ENCODE measurements at places on chromosomes 2 and 18.

DNA sequence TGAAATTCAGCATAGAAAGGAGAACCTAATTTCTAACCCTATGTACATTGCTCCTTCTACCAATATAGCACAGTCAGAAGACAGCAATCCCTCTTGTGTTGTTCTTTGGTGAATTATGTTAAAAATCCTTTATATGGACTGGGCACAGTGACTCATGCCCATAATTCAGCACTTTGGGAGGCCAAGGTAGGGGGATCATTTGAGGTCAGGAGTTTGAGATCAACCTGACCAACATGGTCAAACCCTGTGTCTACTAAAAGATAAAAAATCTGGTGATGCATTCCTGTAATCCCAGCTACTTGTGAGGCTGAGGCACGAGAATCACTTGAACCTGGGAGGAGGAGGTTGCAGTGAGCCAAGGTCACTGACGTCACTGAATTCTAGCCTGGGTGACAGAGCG, 195.6 kb downstream of the TMX3 start:
- peak; percentile 53 for DNase-seq

GRCh38 chr2:241534293-241534692, 24.3 kb upstream of the BOK start:
- DNase-seq, result no peak

DNA sequence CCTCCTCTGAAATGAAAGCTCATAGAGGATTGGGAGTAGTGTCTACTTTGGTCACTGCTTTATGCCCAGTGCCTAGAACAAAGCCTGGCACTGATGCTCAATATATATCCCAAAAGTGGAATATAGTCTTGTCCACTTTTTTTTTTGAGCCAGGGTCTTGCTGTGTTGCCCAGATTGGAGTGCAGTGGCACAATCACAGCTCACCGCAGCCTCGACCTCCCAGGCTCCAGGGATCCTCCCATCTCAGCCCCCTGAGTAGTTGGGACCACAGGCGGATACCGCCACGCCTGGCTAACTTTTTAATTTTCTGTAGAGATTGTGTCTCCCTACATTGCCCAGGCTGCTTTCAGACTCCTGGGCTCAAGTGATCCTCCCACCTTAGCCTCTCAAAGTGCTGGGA, 3.8 kb downstream of the FKBP7 start:
- DNase-seq, result no peak

DNA sequence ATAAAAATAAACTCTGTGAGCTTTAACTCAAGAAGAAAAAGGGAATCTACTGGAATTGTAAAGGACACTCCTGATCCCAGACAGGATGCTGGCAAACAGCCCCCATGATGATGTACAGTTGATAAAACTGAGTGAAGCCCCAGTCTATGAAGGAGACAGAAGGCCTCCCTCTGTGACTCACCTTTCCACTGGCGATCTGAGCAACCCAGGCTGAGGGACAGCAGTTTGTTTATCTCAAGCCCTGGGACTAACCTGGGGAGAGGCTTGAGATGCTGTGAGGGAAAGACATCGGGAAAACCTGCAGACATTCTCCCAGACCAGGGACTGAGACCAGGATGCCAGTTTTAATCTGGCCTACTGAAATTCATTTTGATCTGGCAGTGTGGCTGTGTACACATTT, 104.5 kb upstream of the CDH2 start:
- DNase-seq, result no peak

GRCh38 chr2:7073901-7074300, 156.7 kb downstream of the RNF144A start:
- DNase-seq, result no peak

GRCh38 chr2:50535256-50535655, 496.7 kb downstream of the NRXN1 start:
- no peak for DNase-seq

GRCh38 chr2:168314236-168314635, 66.8 kb upstream of the STK39 start:
- DNase-seq, result no peak

GRCh38 chr2:64863097-64863820, 125.9 kb upstream of the SLC1A4 start:
- no peak for DNase-seq

DNA sequence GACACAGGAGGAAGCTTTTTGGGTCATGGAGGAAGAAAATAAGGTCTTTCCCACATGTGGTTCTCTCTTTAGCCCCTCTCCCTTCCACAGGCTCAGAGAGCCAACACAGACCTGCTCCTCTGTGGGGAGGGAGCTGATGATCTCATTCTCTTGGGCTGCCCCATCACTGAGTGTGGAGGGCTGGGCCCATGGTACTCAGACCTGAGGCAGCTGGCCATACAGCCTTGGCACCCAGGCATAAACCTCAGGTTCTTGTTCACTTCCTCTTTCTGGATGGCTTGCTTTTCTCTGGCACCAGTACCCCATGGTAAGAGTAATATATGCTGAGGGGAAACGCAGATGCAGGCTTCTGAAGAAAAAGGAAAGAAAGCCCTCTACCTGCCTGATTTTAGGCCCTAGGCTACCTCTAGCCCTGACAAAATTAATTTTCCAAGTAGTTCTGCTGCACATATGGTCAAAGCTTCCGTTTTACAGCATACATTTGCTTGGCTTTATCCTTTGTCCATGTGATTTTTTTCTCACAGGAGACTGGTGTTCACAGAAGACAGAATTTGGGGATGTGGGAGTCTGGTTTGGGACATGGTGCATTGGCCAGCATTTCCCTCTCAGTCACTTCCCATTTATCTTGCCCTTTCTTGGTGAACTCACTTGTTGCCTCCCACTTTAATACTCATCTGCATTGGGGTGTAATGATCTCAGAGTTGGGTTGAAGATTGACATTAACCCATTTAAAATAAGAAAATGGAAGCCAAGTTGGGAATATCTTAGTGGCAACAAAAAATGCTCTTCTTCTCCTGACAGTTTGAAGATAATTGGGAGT, 11.1 kb downstream of the DHRS9 start:
- no peak for DNase-seq

GRCh38 chr2:67896076-67896475, 166.7 kb downstream of the C1D start:
- DNase-seq, result no peak

- no peak for DNase-seq
These were observed 67.0 kb downstream of the EIF5B start for GRCh38 chr2:99404039-99404796.

GRCh38 chr18:45104049-45104395, 423.3 kb downstream of the SETBP1 start:
- DNase-seq, result no peak

DNA sequence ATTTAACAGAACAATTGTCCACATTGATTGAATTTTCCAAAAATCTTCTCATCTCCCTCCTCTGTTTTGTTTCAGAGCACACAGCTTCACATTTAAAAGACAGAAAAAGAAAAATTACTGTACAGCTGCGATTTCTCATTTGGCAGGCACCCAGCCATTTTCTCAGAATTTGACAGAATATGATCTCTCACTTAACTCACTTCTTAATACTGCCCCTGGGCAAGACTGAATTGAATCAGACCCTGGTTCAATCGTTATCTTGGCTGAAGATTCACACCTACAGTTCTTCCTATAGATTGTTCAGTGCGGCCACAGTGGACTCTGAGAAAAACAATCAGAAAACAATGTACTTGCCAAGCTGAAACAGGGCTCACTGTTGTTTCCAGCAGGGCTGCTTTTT, 90.2 kb upstream of the LHCGR start:
- peak; percentile 40 for DNase-seq

- DNase-seq, result peak; percentile 68
These were observed 155.2 kb downstream of the SH3BP4 start for GRCh38 chr2:235106874-235107639.

- DNase-seq, result no peak
These were observed 157.4 kb downstream of the SOX11 start for GRCh38 chr2:5849562-5849961.

DNA sequence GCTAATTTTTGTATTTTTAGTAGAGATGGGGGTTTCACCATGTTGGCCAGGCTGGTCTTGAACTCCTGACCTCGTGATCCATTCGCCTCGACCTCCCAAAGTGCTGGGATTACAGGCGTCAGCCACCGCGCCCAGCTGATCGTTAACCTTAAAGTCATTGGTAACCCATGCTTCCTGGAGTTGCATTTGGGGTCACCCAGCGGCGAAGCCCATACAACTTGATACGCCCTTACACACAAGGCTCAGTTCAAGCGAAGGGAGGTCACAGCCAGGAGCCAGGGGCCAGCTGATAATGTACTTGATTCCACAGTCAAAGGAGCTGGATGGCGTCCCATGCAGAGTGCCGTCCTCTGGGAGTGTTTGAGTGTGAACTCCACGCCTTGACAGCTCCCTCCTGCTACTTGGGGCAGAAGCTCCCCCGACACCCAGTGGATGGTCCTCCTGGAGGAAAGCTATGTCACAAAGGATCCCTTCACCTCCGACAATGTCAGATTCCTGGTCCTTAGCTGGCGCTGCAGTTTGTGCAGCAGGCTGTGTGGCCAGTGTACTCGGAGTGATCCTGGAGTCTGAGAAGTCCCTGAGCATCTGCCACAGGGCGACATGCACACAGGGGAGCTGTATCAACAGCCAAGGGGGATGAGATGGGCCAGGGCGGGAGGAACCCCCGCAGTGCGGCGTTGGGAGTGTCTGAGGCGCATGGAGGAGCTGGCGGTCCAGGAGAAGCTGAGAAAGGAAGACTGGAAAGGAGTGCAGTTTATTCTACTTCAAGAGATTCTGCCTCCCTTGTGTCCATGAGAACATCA, 7.9 kb downstream of the CLHC1 start:
- DNase-seq, result no peak

DNA sequence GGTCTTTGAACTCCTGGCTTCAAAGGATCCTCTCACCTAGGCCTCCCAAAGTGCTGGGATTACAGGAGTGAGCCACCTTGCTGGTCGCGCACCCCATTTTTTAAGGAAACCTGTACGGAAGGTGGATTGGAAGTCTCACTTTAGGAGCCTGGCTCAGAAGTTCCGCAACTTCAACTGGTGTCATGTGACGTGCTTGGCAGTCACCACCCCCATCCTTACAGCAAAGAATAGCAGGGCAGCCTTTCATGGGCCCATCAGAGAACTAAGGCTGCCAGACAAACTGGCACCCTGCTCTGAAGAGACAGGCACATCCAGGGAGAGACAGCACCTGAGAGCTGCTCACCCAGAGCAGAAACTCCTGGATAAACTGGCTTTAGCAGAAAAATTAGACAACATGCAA, 3.3 kb upstream of the SLC66A2 start:
- no peak for DNase-seq

GRCh38 chr2:74910245-74910644, 48.2 kb upstream of the POLE4 start:
- no peak for DNase-seq

GRCh38 chr2:142315346-142315745, 184.5 kb upstream of the LRP1B start:
- no peak for DNase-seq

DNA sequence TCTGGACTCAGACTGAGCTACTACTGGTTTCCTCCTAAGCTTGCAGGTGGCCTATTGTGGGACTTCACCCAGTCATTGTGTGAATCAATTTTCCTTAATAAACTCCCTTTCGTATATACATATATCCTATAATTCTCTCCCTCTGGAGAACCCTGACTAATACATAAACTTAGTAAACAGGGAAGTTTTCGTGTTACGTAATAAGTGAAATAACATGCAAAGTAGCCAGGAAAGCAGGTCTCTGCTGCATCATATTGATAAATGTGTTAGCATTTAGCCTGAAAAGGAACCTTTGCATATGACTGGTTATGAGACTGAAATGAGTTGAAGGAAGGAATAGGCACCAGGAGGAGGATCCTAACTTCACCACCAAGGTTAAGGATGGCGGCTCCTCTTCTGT, 527.2 kb upstream of the FAM98A start:
- no peak for DNase-seq

DNA sequence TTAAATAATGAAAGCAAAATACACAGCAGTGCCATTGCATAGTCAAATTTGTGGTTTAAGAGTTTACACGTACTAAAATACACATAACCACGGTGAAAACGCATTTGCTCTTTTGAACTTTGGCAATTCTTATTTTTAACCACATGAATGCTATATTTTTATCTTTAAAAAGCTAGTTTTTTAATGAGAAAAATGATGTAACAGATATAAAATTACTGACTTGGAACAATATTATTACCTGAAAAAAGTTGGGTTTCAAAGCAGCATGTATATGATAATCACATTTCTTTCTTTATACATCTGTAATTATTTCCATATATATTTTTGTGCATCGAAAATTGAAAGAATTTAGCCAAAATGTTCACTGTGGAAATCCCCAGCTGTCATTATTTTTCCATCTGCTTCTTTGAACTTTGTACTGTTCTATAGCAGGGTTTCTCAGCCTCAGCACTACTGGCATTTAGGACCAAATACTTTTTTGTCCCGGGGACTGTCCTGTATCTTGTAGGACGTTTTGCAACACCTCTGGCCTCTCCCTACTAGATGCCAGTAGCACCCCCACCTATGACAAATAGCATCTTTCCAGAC, 75.9 kb upstream of the CAB39 start:
- no peak for DNase-seq

- DNase-seq, result peak; percentile 92
These were observed 62.5 kb downstream of the CERS6 start for GRCh38 chr2:168518555-168519066.

DNA sequence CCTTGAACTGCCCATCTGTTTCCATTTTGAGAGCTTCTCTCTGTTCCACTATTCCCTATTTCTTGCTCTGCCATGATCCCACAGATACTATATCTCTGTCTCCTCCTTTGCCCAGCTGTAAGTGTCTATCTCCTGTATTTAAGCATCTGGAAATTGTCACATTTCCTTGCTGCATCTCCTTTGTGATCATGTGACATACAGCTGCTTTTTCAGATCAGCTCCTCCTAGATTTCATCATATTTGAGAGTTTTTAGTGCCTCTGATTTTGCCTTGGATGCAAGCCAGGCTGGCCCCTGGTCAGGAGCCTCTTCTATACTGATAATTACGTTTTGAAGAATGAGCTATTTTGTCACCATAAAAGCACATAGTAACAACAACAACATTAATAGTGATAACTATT, 131.7 kb upstream of the TNP1 start:
- peak; percentile 27 for DNase-seq

DNA sequence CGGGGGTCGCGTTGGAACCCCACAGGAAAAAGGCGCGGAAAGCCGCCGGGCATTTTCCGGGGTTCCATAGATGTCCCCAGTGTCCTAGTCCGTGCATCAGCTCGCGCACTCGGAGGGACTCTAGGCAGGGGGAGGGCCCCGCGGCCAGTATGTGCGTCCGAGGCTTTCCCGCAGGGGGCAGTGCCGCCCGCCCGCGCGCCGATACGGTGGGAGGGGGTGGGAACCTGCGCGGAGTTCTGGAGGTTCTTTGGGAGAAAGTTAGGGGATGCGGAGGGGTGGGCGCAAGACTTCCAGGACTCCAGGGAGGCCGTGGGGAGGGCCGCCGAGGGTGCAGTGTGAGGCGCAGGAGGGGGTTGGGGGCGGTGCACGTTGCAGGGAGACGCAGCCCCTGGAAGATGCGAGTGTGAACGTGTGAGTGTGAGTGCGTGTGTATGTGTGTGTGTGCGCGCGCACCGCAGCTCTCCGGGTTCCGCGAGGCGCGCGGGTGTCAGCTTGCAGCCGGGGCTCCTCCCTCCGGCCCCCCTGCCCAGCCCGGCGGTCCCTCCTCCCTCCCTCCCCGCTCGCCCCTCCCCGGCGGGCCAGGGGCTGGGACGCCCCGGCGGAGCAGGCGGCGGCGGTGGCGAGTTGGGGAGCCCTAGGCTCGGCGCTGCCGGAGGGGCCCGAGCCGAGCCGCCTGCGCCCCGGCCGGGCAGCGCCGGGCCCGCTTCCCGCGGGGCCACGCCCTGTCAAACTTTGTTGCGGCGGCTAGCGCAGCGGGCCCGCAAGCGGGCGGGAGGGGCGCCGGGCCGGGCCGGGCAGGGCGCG, at the start of gene TCF7L1:
Gene TCF7L1, plus strand, starts transcription at position 559 of the 804 bp plus-strand sequence. CDS start 293 bp downstream, outside the sequence.
- DNase-seq, result peak; percentile 70

GRCh38 chr2:234252772-234253171, 202.3 kb downstream of the SPP2 start:
- DNase-seq, result no peak
